ENCODE measurements at places on chromosomes 12 and 14.

- no peak for DNase-seq
These were observed 3.8 kb upstream of the NUMB start for GRCh38 chr14:73462048-73462715.

DNA sequence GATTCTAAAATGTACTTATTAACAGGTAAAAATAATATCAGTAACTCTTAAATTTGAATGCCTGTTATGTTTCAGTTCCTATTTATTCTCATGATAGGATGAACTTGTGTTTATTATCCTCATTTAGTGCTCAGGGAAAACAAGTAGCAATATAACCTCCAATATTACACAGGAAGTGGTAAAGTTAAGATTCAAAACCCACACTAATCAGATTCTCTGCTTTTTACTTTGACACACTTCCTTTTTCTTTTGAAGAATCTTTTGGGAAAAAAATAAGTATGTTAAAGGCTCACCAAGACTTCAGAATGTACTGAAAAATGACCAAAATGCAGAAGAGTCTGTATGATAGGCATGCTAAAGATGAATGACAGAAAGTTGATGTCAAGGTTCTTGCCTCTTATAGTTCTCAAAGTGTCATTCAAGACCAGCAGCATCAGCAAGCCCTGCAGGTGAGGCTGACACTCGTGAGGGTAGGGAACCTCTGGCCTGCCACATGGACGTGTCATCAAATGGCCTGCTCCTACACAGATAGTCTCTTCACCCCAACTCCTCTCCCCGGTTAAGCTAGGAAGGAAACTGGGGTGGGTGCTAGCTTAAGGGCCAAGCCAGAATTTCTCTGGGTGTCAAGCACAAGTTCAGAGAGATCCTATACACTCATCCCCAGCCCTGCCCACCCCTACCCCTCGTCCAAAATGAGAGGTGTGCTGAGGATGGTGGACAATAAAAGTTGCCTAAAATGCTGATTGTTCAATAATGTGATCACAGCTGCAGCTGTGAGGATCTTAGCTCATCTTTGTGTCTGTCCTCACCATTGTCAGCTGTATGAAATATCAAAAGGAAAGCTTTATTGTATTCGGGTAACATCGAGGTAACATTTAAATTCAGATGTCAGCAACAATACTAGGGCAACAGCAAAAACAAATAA is 6.3 kb downstream of the TBPL2 start:
- no peak for DNase-seq

DNA sequence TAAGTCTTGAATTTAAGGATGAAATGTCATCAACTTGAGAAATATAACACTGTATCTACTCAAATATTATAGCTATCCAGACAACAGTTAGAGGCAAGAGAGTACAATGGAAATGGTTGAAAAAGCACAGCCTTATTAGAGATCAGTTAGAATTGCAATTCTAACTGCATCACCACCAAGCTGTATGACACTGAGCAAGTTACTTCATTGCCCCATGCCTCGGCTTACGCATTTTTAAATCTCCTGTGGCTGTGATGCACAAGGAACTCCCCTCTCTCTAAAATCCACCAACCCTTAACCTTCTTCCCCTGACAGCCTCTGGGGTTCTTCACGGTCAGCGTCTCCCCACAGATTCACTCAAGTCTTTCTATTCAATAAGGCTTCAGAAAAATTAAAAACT is 75.1 kb downstream of the MED13L start:
- DNase-seq: no peak

DNA sequence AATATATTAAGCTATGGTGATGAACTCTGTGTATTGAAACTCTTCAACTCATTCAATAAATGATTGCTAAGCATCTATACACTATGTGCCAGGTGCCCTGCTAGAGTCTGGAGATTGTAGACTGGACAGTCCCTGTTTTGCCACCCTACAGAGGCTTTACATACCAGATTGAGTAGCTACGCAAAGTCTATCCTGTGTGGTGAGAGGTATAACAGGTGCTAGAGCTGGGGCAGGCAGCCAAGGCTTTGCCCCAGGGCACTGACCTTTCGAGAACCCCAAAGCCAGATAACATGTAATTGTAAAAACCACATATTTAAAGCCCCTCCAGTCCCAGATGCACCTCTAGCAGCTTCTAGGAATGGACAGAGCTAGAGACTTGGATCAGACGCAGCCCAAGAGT is 52.8 kb downstream of the PPM1H start:
- no peak for DNase-seq

DNA sequence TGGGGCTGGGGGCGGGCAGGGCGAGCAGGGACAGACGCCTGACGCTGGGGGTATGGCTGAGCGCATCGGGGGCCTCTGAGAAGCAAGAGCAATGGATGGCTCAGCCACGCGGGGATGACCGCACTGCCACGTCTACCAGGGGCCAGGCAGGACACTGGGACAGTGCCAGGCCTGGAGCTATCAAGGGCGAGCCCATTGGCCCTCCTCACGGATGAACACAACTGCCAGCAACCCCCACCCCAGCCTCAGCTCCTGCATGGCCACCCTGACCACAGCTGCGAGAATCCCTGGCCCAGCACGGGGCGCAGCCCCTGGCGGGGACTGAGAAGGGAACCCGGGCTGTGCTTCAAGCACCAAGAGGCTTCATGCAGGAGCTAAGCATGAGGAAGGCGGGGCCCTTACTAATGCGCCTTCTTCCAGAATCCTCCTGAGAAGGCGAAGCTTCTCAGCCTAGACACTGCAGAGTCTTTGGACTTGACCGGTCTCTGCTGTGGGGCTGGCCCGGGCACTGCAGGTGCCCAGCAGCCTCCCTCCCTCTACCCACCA is 9.5 kb downstream of the ARL6IP4 start:
- no peak for DNase-seq

DNA sequence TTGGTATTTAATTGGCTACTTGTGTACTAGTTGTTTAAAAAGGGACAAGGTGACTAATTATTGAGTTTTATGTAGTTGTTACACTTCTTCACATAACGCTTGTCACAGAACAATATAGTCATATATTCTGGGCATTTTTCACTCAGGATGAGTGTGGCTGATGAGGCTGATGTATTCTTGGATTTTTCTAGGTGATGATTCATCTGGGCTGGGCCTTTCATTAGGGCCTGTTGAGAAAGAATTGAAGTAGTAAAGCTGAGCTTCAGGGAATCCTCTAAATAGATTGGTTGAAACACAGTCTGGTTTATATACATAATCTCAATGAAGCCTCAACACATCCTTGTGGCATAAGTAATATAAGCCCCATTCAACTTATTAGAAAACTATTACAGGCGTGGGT is 445.7 kb downstream of the DAD1 start:
- DNase-seq: no peak

GRCh38 chr12:122064025-122064777 is 14.4 kb upstream of the MLXIP start:
- peak; percentile 33 for DNase-seq

DNA sequence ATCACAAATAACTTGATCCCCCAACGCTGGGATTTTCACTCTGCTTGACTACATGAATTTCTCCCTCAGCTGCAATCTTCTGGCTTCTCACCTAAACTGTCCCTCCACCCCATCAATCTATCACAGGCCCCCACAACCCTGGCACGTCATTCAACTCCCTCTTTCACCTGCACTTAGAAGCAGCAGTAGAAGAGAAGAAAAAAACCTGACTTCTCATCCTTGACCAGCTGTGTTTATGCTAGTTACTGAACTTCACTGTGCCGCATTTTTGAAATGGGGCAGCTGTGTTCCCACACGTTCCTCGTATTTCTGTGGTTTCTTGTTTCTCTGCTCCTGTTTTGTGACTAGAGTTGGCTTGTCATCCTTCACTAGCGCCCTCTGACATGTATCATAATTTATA is 35.0 kb downstream of the ITPR2 start:
- no peak for DNase-seq

DNA sequence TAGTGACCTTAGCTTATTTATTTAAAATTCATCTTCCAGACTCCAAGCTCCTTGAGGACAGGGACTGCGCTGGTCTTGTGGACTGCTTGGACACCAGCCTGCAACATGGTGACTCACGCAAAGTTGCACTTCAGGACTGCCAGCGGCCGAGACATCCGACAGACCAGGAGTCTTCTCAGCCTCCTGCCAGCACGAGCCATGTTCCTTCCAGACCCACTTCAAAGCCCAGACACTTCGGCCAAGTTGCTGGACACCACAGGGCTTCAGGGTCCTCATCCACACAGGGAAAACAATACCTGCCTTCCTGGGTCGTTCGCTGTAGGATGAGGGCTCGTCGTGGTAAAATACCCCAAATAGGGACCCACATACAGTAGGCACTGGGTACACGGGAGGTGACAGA is 88.7 kb downstream of the BCL11B start:
- no peak for DNase-seq

GRCh38 chr14:24251880-24252288 is 9.5 kb upstream of the TINF2 start:
- no peak for DNase-seq

DNA sequence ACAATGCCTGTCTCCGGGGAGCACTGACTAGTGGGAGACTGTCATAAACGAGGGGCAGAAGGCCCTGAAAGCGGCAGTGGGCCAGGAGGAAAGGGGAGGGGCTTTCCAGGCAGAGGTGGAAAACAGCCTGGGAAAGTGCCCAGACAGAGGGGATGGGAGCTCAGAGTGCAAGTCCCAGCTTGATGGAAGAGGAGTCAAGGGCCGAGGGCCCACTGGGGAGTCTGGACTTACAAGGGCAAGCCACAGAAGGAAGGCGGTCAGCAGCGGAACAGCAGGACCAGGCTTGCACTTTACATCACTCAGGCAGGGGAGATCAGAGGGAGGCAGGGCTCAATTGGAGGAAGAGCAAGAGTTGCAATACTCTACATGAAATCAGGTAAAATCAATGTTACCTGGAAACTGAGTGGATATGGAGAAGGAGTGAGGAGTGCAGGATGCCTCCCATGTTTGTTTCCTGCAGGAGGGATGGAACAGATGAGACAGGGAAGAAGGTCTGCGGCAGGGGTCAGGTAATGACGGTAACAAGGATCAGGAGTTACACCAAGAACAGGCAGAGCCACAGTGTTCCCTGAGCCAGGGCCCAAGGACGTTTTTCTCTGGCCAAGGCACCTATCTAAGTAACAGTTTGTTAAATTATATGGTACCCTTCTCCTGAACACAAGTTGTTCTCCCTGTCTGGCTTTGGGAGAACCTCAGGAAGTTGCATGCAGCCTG is 23.8 kb downstream of the PXN start:
- DNase-seq: no peak

GRCh38 chr14:64159588-64159987 is 134.6 kb downstream of the ESR2 start:
- DNase-seq: no peak

GRCh38 chr12:104608998-104609397 is 152.2 kb downstream of the CHST11 start:
- no peak for DNase-seq
